Aorta (tissue), 5 donors: ENCODE measurements at places on chromosomes 12 and 14. TPM values are rescaled to one million over a fixed set of nuclear protein-coding genes. Genes with fewer than 3 reads are reported as not detected.

DNA sequence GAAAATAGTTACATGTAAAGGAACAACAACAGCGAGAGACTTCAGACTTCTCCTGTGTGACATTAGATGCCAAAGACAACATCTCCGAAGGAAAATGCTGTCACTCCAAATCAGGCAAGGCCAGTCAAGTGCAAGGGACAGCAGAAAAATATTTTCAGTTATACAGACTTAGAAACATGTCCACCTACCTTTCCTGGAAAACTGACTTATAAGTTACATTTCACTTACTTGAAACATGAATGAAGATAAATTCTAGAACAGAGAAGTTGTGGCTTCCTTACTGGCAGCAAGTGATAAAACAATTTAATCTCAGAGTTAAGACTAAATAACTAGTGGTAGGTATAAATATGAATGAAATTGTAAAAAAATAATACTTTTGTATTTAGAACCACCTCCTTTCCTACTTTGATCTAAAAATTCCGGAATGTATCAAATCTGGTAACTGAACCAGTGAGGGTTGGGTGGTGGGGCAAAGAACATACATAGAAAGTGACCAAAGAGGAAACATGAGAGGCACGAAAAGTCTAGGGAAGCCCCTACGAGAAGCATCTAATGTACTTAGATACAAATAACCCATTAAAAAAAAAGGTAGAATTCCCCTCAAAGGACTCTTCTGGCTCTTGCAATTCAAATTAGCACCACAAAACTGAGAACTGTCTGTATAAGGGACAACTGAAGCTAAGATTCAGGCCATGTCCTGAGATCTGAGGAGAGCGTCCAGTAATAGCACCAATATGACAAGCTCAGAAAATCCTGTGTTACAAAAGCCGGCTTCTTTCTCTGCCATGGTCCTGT, 21.2 kb downstream of the MTHFD1 start:
- no peak for DNase-seq

DNA sequence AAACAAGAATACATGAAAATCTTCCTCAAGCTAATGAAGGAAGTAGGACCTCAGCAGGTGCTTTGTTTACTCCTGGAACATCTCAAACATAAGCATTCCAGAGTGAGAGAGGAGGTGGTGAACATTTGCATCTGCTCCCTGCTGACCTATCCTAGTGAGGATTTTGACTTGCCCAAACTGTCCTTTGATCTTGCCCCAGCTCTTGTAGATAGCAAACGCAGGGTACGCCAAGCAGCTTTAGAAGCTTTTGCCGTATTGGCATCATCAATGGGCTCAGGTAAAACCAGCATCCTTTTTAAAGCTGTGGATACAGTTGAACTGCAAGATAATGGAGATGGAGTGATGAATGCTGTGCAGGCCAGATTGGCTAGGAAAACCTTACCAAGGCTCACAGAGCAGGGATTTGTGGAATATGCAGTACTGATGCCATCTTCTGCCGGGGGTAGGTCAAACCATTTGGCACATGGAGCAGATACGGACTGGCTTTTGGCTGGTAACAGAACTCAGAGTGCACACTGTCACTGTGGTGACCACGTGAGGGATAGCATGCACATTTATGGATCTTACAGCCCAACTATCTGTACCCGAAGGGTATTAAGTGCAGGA, 1.9 kb downstream of the TOGARAM1 start:
- DNase-seq, result no peak

DNA sequence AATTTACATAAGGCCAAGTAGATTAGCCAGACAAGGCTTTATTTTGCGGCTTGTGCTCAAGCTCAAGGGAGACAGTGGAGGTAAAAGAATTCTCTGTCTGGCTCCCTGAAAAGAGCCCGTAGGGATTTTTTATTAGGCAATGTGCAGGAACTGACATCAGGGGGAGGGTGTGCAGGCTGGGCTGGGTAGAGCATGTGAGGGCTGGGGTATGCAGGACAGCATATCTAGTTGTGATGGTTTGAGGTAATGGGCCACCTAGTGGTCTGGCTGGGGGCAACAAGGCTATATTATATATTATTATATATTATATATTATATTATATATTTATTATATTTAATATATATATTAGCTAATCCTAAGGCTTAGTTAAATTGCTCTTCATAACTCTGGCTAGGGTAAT, 102.1 kb downstream of the TMEM117 start:
- DNase-seq, result no peak

- no peak for DNase-seq
Measured at GRCh38 chr12:3204143-3204542, 127.0 kb downstream of the TSPAN9 start.

- DNase-seq, result no peak
Measured at GRCh38 chr12:18468246-18469075, 207.1 kb downstream of the PIK3C2G start.

DNA sequence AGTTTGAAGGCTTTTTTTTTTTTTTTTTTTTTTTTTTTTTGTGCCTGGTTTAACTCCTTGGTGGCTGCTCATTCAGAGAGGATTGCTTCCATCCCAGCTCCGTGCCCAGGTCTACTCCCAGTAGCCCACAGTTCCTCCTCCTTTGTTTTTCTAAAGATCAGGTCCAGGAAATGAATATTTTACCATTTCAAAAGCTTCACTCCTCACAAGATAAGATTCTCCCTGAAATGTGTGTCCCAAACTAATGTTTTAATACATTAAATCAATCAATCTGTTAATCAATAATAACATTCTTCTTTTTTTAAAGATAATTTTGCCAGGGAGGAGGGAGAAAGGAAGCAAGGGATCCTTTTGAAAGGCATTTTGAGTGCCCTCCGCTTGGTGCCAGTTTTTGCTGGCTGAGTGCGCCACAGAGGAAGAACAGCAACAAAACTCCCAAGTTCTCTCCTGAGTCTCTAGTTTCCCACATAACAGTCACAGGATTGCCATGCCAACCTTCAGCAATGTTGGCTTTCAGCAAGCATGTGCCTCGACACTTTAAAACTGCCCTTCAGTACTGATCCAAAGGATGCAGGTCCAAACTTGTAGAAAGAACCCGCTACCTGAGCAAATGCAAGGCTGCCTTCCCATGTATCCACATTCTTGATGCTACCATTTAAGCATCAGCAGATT, 99.2 kb downstream of the RMST start:
- DNase-seq, result no peak

DNA sequence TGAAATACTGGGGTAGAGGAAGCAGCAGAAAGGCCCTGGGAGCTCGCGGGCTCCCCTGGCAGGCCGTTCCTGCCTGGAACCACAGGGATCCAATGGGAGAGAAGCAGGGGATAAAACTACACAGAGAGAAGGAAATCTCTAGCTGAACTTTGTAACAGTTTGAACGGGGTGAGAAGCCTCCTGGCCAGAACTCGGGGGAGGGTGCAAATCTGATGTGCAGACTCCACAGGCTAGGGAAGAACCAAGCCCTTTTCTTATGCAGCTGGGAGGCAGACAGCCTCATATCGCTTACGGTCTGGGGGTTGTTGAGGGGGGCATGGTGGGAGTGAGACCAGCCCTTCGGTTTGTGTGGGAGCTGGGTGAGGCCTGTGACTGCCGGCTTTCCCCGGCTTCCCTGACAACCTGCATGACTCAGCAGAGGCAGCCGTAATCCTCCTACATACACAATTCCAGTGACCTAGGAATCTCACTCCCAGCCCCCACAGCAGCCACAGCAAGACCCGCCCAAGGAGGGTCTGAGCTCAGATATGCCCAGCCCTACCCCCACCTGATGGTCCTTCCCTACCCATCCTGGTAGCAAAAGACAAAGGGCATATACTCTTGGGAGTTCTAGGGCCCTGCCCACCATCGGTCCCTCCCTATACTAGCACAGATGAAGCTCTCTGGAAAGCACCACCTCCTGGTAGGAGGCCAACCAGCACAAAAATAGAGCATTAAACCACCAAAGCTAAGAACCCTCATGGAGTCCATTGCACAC, 143.0 kb downstream of the TMTC1 start:
- peak; percentile 64 for DNase-seq

DNA sequence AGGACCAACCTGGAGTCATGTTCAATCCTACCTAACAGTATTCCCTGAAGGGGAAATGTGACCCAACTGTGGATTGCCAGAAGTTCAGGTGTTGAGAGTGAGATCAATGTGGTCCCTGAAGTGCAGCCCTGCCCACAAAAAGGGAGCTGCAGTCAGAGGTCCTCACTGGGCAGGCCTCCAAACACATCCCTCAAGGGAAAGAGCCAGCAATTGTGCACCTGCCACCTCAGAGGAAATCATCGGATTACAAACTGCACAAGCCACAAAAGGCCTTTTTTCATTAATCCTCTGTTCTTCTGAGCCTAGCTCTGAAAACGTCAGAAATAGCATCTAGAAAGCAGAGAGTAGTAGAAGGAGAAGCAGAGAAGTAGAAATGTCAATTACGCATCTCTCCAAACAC, 10.8 kb upstream of the MDM1 start:
- DNase-seq, result no peak

DNA sequence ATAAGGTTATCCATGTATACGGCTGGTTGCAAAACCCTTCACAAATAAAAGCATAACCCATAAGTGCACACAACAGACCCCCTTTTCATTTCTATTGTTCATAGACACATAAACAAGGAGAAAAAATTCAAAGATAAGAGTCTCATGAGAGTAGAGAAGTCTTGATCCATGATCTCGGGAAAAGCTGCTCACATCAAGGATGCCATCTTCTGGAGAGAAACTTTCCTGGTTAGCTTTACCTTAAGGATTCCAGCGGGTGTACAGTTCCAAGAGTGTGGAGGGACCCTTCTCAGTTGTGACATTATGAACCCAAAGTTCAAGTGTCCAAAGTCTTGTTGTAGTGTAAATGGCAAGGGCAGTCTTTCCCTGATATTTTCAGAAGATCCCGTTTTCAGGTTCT, 144.5 kb downstream of the LLPH start:
- DNase-seq, result no peak

The SOCS4 gene
- total RNA-seq, result 32.8 TPM
